ENCODE measurements at places on chromosomes 1 and 21.
A peak's percentile ranks its signal among the peaks of the same experiment; 100 is the strongest.

DNA sequence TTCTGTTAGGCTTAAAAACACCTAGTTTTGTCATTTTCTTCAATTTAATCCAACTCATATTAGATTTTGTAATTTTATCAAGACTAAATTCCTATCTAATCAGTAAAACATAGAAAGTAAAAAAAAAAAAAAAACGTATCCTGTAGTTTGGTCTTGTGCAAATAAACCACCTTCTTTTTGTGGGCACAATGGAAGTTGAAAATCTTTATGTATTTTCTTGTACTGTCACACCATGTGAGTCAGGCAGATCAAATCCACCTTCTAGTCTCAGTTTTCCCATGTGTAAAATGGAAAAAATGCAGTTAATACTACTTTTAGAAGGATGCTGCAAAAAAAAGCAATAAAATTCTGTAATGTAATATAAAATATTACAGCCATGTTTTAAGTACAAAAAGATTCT, 129.8 kb downstream of the CYYR1 start:
- no peak for DNase-seq

DNA sequence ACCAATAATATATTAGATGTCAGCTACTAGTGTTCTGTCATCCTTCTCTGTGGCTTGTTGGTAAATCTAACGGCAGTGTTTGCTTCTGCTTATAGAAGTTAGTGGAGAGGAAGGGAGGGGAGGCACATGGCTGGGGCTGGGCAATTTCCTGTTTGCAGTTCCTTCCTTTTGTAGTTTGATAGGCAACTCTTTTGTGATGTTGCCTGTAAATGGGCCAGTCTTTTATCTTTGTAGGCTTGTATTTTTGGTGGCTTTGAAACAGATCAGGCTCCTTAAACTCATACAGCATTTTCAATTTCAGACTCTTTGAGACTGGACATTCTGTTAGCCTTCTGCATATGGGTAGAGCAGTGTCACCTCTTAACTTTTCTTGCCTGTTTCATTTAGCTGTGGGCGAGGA, 48.1 kb downstream of the CDC14A start:
- peak; percentile 24 for DNase-seq

- DNase-seq = no peak
Observed at GRCh38 chr1:240621249-240621648, 9.3 kb upstream of the GREM2 start.

DNA sequence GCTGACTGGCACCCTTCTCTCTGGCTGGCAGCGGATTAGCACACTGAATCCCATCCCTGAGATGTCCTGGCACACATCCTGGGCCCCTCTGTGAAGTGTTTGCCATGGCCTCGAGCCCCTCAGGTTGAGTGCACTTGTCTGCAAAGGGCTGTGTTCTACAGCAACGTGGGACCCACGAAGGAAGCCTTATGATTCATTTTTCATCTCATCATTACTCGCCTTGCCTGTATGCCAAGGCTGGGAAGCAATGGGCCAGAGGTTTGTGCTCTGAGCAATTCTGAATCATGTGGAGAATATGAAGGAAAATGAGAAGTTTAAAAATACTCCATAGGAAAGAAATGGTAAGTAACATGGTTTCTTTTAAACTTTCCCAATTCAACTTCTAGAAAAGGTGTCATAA, 124.8 kb upstream of the LMO4 start:
- DNase-seq = no peak

DNA sequence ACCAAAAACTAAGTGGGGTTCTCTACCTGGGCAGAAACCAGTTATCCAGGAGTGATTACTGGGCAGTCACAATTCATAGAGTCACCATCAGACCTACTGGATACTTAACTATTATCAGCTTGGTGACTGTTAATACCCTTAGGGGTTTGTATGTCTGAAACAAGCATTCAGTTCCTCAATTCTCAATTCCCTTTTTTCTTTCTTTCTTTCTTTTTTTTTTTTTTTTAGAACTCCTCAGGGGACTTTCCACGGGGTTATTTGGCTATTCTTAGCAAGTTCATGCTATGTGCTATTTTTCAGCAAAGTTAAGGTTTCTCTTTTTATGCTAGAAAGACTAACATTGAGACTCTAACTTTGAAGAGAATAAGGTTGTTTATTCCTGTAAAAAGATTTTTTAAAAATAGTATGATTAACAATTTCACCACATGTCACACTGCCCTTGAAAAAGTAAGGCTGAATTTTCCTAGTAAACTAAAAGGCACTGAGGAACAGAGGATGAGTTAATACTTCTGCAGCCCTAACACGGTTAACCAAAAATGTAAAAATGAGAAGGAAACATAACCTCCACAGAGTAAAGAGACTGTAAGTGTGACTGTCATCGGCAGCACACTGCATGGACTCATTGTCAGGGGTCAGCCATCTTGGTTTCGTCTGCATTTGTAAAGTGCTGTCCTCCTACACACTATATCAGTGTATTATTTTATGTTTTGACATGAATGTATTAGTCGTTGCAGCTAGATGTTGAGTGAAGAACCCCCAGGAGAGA, 310.2 kb downstream of the NTNG1 start:
- no peak for DNase-seq

DNA sequence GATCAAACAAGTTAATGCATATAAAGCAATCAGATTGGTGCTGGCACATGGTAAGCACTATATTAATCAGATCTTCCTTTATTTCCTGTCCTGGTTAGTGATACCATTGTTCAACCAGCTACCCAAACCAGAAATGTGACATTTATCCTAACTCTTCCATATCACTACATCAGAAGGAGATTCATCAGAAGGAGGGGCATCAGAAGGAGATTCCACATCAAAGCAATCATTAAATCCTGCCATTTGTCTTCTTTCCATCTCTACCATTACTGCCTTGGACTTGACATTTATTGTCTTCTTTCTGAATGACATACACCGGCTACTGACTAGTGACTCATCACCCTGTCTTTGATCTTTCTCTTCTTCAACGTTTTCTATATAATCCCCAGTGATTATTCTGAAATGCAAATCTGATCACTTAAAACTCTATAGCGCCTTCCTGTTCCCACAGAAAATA, 75.0 kb downstream of the DNM3 start:
- DNase-seq = no peak

GRCh38 chr1:3993619-3994375, 93.7 kb upstream of the C1orf174 start:
- no peak for DNase-seq

DNA sequence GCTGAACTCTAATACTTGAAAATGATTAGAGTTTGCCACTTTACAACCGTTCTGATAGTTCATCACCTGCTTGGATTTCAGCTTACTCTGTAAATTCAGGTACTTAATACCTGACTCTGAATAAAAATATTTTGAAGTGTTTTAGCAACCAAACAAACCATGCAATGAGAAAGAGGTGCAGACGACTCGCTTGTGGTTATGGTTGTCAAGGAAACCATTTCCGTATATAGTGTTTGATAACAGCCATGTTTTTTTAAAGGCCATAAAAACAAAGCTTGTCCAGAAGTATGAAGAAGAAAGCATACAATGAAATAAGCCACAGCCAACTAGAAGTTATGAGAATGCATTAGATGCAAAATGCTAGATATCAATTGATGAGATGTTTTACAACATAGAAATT, 167.2 kb upstream of the HMCN1 start:
- DNase-seq = peak; percentile 17

- DNase-seq = no peak
Observed at GRCh38 chr1:213383465-213383864, 332.4 kb downstream of the RPS6KC1 start.

GRCh38 chr1:188386161-188386560, 1557.4 kb downstream of the PLA2G4A start:
- DNase-seq = no peak

- no peak for DNase-seq
Observed at GRCh38 chr1:218164111-218164929, 120.8 kb upstream of the RRP15 start.

GRCh38 chr1:54046671-54047383, 6.2 kb downstream of the TMEM59 start:
- DNase-seq = no peak

DNA sequence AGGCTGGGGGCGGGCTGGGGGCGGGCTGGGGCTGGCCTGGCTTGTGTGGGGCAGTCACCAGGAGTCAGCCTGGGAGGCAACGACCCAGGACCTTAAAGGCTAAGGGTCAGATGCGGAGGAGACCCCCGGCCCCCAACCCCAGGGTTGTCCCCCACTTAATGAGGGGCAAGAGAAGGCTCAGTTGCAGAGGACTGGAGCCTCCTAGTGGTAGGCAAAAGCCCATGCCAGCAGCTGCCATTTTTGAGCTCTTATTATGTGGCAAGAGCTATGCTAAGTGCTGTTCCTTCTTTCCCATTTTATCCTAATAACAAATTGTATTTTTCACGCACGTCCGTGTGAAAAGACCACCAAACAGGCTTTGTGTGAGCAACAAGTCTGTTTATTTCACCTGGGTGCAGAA, 8.0 kb downstream of the KIAA1614 start:
- DNase-seq = no peak

- DNase-seq = no peak
Observed at GRCh38 chr1:53139951-53140361, 2.5 kb downstream of the SLC1A7 start.

- DNase-seq = no peak
Observed at GRCh38 chr1:2061065-2061778, 11.0 kb downstream of the PRKCZ start.

GRCh38 chr1:200707116-200707515, 31.6 kb upstream of the CAMSAP2 start:
- no peak for DNase-seq

DNA sequence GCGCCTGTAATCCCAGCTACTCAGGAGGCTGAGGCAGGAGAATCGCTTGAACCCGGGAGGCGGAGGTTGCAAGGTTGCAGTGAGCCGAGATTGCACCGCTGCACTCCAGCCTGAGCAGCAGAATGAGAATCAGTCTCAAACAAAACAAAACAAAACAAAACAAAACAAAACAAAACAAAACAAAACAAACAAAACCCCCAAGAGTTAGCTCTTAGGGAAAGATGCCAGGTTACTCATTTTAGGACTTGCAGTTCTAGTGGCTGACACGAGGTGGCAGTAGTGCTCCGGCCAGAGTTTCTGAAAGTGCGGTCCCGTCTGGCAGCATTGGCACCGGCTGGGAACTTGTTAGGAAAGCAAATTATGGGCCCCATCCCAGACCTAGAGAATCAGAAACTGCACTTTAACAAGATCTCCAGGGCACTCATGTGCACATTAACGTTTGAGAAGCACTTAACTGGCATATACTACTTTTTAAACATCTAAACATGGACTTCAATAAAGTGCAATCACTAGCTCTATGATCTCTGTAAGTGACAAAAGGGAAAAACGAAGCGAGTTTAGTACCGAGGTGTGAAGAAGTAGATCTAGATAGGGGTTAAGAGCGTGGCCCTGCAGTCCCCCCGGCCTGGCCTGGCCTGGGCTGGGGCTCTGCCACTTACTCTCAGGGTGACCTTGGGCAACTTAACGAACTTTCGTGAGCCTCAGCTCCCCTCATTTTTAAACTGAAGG, 41.9 kb upstream of the TNFRSF1B start:
- peak; percentile 64 for DNase-seq

- DNase-seq = peak; percentile 0
Observed at GRCh38 chr1:169460191-169460833, 25.4 kb downstream of the SLC19A2 start.

GRCh38 chr1:70140894-70141293, 64.5 kb downstream of the LRRC40 start:
- DNase-seq = no peak

DNA sequence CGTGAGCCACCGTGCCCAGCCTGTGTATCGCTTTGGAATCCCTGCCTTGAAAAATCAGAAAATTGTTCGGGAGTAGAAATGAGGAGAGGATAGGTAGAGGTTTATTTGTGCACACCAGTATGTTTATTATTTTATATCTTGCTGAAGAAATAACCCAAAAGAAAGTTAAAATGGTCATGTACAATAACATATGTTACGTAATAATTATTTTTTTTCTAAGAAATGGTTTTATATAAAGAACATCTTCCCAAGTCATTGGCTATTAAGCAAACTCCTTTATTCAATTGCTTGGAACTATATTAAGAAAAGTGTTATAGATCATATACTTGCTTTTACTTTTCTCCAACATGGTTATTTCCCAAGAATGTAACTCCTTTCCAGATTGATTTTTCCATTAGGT, 171.8 kb downstream of the PHTF1 start:
- no peak for DNase-seq

DNA sequence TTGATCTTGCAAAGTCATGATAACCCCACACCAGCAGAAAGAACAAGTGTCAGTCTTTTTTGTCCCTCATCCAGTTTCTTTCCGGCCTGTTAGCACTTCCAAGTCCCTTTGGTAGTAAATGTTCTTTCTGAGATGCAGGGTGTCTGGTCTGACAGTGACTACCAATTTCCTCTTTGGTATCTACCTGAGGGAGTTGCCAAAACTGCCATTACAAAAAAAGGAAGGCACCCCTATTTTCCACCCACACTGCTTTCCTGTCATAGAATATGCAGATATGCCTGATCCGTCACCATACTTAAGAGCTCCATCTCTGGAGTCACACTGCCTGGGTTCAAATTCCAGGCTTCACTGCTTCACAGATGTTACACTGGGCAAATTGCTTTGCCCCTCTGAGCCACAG, 72.4 kb downstream of the ZNF281 start:
- no peak for DNase-seq

DNA sequence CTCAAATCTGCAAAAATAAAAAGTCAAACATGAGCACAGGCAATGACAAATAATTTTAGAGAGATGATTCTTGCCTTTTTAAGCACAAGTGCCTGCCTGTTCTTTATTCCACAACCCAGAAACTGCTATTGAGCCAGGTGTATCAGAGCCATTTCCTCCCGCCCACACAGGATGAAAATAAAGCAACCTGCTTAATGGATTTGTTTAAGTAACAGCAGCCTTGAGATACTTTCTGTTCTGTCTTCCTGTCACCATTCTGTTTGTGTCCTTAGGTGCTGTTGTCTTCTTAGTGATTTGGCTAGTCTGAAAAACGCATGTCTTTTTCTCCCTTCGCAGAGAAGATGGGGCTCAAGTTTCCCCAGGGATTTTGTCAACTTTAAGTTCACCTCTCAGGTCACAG, 11.4 kb downstream of the RPE65 start:
- DNase-seq = no peak

DNA sequence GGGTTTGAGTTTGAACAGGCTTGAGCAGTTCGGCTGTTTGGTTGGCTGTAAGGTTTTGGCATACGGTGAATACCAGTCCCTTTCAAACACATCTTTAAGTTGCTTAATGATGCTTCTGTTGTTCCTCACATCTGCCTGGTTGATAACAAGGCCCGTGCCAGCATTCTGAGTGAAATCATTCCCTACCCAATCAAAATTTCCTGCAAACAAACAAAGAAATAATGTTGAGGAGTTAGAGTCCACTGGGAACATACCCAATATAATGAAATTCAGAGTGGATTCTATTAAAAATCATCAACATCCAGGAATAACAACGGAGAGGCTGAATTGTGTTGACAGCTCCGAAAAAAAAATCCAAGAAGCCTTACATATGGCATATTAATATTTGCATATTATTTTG, 91.0 kb upstream of the MAP1LC3C start:
- no peak for DNase-seq

GRCh38 chr21:16554503-16554902, 824.7 kb downstream of the USP25 start:
- no peak for DNase-seq

- DNase-seq = no peak
Observed at GRCh38 chr1:106978477-106979322, 77.8 kb upstream of the PRMT6 start.

All from activated CD8-positive, alpha-beta memory T cell treated with anti-CD3 and anti-CD28 coated beads for 1 hour (primary cell).